ENCODE measurements at places on chromosomes 6 and 20.
A peak's percentile ranks its signal among the peaks of the same experiment; 100 is the strongest.

GRCh38 chr20:15854911-15855310 lies 718.3 kb downstream of the KIF16B start:
- no peak for DNase-seq

DNA sequence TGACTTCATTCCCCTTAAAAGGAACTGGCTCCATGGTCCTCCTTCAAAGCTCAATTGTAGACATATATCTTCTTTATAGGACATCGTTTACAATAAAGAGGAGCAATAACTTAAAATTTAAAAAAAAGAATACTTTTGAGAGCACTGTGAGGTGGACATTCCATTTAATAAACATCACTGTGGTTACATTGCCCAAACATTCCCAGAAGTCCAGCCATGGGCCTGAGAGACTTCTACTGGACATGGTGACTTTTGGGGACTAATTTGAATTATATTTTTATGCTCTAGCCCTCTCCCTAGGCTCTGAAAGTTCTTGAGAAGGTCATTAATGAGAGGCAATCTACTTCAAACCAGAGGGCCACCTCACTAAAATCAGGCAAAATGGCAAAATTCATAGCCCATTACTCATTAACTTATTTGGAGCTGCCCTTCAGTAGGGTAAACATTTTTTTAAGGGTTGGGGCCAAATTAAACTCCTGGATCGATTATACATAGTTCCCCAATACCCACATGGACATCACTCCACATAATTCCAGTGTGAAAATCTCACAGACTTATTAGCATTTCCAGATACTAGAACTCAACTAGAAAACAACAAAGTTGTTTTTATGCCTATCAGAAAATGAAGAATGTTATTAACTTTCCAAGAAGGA lies 17.1 kb downstream of the ISM1 start:
- DNase-seq: no peak

DNA sequence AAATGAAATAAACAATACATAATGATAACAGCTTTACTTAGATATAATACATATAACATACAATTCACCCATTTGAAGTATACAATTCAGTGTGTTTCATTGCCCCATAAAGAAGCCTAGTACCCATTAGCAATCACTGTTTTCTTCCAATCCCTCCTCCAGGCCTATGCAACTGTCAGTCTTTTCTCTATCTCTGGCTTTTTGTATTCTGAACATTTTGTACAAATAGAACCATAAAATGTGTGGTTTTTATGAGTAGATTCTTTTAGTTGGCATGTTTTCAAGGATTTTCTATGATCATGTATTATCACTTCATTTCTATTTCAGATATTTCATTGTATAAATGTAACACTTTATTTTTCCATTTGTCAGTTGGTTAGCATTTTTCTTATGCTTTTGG lies 54.6 kb upstream of the MYO6 start:
- no peak for DNase-seq

- DNase-seq: no peak
Measured at GRCh38 chr6:15798533-15799255, 135.9 kb upstream of the DTNBP1 start.

DNA sequence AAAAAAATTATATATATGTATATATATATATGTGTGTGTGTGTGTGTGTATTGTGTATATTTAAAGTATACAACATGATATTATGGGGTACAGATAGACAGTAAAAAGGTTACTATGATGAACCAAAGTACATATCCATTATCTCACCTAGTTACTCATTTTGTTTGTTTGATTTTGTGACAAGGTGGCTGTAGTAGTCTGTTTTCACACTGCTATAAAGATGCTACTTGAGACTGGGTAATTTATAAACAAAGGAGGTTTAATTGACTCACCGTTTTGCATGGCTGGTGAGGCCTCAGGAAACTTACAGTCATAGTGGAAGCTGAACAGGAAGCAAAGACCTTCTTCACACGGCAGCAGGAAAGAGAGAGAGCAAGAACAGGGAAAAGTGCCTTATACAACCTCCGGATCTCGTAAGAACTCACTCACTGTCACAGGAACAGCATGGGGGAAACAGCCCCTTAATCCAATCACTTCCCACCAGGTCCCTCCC lies 30.2 kb upstream of the DACT2 start:
- no peak for DNase-seq

DNA sequence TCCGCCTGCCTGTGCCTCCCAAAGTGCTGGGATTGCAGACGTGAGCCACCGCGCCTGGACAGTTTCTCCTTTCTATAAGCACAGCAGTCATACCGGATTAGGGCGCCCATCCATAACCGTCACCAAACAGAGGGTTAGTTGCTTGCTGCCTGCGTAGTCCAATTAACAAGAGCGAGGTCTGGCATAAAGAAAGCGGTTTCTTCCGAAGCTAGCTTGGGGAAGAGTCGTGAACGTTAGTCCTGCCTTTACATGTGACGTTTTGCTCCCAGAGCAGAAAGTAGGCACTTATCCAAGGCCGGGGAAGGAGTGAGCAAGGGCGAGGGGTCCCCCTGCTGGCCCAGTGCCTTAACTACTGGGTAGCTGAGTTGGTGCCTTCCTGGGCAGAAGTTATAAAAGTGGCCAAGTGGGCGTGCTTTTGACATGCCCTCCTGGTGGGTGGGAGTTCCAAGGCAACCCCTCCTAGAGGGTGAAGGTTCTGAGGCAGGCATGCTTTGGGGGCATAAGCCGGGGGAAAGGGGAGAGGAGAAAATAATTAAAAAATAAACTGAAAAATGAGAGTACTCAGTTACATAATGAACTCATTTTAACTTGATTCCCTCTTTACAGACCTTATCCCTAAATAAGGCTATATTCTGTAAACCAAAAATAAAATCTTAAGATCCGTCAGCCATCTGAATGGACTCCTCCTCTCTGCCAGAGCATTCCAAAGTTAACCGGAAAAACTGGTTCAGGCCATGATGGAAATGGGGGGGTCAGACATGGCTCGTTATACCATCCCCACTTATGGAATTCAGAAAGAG lies 88.0 kb downstream of the FAM217A start:
- peak; percentile 46 for DNase-seq

- DNase-seq: no peak
Measured at GRCh38 chr20:34150306-34151000, 38.4 kb upstream of the EIF2S2 start.

DNA sequence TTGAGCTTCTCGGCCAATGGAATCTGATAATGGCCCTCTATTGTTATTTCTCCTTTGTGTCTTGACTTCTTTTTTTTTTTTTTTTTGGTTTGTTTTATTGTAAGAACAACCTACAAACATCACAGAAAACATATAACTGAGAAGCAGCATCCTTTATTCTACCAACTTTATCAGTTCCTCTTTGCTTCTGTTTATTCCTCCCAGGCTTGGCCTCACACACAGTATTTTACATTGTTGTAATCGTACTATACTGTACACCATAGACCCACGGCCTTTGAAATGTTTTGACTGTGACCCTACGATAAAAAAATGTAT lies 558 bp upstream of the CCDC167 start:
- no peak for DNase-seq

GRCh38 chr20:41137614-41138474 lies 501 bp downstream of the PLCG1 start:
- DNase-seq: peak; percentile 52

GRCh38 chr6:105593805-105594671 lies 191.2 kb upstream of the PREP start:
- no peak for DNase-seq

- DNase-seq: no peak
Measured at GRCh38 chr6:170076466-170077165, 214.3 kb downstream of the DLL1 start.

DNA sequence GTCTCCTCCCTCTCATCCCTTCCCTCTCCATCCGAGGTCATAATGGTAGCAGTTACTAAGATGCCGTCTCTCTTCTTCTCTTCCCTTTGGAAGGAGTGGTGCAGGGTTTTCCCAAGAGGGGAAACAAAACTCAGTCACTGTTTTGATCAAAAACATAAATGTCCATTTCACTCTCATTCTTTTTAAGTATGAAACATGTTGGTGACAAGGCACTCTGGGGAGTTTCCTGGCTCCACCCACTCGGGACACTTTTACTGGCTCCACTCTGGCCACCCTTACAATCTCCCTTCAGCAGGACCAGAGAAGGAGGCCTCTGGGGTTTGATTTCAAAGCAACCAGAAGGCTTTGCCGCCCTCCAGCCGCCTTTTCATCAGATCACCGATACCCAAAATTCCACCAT lies 57.0 kb downstream of the FGD2 start:
- no peak for DNase-seq

DNA sequence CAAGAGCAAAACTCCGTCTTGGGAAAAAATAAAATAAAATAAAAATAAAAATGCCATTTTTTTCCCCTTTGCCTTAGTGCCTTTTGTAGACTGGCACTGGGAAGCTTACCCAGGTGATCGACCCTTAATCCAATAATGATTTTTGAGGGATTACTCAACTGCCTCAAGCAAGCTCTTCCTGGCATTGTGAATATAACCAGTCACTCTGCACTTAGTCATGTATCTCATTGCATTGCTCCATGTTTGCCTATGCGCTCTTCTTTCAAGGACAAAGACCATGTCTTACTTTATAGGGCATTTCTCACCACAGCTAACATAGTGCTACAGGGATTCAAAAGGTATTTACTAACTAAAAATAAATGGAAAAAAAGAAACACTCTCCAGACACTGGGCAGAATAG lies 13.0 kb downstream of the GFOD1 start:
- DNase-seq: no peak

DNA sequence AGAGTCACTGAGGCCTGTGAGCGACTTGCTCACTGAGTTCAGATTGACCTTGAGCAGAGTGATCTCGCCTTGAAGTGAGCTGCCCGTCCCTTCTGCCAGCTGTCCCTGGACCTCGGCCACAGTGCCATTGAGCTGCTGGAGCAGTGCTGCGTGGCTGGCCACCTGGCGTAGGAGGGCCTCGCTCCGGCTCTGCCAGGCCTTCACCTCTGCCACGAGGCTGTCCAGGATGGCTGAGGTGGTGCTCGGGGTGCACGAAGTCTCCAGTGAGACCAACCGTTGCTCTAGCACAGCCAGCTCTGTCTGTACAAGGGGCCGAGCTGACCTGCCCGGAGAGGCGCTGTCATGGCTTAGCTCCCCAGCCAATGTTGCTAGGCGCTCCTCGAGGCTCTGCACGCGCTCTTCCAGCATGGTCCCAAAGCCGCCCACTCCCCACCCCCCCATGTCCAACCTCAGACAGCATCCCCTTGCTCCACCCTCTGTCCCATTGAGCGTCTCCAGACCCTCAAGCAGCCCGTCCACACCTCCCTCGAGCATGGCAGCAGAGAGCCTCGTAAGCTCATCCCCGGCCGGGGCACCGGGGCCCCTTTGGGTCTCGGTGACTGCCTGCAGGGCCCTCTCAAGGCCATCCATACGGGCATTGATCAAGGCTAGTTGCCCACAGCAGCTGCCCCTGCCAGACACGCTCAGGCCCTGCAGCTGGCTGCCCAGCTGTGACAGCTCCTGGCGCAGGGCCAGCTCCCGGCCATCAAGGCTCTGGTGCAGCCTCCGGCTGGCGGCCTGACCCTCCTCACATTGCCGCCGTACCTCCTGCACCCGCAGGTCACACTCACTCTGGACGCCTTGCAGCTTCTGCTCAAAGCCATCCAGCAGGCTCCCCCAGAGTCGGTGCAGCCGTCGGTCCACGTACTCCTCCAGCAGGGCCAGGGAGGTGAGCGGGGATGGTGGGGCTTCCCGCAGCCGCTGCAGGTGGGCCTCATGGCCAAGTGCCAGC lies 4.6 kb downstream of the EMILIN3 start:
- no peak for DNase-seq

- DNase-seq: no peak
Measured at GRCh38 chr6:35299674-35300073, 2.1 kb downstream of the DEF6 start.

- no peak for DNase-seq
Measured at GRCh38 chr20:63222541-63222940, 6.6 kb upstream of the YTHDF1 start.

GRCh38 chr6:129646642-129647041 lies 63.3 kb downstream of the ARHGAP18 start:
- no peak for DNase-seq

DNA sequence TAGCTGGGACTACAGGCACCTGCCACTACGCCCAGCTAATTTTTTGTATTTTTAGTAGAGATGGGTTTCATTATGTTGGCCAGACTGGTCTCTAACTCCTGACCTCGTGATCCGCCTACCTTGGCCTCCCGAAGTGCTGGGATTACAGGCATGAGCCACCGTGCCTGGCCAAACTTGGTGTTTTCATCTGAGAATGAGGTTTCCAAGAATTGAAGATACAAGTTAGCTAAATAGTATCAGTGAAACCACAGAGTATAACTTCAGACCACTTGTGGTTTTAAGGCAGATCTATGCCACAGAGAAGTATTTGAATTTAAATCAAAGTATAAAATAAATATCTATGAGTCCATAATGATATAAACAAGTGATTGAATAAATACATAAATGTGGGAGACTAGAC lies 70.1 kb downstream of the SLC16A10 start:
- no peak for DNase-seq

GRCh38 chr20:41395667-41396664 lies 29.3 kb upstream of the EMILIN3 start:
- DNase-seq: no peak

DNA sequence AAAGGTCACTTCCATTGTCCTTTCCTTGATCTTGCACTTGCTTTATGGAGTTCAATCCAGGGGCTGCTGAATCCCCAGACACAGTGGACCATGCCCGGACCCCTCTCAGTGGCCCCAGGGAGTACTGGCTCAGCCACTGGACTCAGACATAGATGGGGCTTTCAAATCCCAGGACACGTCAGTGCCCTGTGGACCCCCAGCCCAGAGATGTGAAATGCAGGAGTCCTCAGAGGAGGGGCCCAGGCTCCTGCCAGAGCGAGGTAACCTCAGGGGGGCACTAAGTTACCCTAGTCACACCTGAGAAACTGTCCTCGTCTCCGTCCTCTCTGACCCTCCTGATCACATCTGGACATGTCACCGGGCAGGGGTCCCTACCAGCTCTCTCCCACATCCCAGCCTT lies 18.7 kb upstream of the APMAP start:
- no peak for DNase-seq

DNA sequence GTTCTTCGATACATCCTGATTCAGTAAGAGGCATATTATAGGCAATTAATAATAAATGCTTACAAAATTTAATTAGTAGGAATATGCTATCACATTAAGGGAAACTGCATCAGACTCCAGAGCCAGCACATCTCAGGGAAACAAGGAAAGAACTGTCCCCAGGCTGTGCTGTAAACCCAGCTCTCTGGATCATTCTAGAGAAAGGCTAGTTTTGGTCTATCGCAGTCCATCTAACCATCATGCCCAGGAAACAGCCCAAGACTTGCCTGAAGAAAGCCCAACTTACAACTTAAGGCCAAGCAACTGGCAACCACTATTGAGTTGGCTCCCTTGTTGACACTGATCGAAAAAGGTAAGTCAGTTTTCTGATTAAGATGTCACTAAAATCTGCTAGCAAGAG lies 11.3 kb downstream of the MAP3K5 start:
- DNase-seq: no peak
